Fibroblast of skin of scalp (primary cell): ENCODE measurements at places on chromosomes 11 and 22.

DNA sequence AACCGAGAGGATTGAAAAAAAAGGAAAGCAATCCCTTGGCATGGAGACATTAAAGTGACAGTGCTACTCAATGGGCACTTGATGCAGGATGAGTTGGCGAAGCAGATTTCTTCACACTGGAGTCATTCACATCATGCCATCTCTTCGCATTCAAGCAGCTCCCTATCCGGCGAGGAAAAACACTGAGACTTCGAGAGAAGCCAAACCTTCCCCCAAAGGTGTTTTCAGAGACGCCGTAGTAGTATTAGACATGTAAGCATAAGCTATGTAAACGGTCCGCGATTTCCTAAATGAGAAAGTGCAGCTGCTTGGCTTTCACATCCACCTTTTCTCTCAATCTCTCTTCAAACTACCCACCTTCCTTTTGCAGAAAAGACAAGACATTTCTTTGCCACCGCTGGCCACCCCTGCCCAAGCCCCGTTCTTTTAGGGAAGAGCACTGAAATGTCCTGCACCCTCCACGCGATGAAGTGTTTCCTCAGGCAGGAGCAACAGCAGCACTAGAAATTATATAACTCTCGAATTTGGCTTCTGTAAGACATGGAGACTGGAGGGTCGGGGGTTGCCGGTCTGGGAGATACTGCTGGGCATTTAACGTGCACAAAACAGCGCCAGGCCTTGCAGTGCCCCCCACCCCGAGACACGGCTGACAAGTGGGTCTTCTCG, at the start of gene DLG2:
DLG2 (minus strand) TSS at position 13 of the 666 bp plus-strand sequence.
- peak; percentile 36 for DNase-seq

DNA sequence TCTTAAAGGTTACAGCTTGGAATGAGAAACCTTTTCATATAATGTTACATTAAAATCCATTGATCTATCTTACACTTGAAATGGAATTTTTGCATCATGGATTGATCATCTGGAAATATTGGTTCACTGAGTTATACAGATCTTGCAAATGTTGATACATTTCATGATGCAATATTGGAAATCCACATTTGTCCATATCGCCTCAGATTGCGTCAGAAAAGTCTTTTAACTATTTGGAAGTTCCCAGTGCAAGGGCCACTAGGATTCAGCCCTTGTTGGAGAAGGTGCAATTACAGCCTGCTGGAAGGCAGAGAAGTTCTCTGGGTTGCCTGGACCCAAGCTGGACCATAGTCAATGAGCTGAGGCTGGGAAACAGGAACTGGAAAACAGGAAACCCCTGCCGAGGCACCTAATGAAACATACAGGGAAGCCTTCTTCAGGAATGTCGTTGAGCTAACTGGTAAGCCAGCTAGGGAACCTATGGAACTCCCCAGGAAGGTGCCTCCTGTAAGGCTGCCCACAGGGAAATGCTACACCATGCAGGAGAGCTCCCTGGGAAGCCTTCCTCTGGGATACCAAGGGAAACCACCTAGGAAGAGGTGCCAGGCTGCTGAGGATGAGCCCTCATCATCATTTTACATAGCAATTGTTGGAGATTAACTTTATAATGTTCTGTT, 600.4 kb upstream of the CADM1 start:
- no peak for DNase-seq

DNA sequence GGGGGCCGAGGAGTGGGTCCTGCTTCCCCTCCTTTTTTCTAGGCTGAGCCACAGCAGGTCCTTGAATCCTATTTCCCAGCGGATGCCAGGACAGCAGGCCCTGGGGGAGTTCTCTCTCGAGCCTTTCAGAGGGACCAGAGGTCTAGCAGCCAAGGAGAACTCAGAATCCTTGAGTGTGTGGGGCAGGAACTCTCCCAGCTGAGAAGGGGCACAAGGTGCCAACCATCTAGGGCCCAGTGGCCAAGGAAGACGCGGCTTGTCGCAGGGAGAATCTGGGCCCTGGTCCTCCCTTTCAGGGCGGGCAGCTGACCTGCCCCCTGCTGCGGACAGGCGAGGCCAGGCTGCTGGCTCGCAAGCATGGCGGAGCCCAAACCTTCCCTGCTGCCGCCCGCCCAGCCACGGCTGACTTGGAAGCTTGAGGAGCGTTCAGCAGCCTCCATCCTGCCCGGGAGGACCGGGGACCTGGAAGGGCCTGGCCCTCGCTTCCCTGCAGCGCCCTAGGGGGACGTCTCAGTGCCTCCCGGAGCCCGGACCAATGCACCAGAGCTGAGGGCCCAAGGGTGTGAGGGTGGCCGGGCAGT, 972 bp upstream of the TSSC4 start:
- no peak for DNase-seq

DNA sequence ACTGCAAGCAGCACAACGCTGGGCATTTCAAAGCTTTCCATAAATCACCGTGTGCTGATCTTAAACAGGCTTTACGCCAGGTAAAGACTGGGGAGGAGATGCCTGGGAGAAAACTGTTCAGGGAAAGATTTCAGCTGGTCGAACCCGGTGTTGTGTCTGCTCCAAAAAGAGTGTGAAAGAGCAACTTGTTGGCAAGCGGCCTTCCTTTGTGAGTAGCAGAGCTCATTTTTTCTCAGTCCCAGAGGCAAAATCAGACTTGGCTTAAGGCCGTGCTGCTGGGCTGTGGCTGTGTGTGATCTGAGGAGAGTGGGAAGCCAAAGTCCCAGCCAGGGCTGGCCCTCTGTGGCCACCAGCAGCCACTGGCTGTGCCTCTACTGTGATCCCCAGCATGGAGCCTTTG, 75.7 kb upstream of the E2F8 start:
- no peak for DNase-seq

- no peak for DNase-seq
Measured at GRCh38 chr22:42475122-42475521, 42.9 kb upstream of the NFAM1 start.

GRCh38 chr11:107592813-107593212, 1.9 kb downstream of the ELMOD1 start:
- DNase-seq, result peak; percentile 15

- DNase-seq, result no peak
Measured at GRCh38 chr11:5467527-5467926, 18.4 kb downstream of the OR51I2 start.

DNA sequence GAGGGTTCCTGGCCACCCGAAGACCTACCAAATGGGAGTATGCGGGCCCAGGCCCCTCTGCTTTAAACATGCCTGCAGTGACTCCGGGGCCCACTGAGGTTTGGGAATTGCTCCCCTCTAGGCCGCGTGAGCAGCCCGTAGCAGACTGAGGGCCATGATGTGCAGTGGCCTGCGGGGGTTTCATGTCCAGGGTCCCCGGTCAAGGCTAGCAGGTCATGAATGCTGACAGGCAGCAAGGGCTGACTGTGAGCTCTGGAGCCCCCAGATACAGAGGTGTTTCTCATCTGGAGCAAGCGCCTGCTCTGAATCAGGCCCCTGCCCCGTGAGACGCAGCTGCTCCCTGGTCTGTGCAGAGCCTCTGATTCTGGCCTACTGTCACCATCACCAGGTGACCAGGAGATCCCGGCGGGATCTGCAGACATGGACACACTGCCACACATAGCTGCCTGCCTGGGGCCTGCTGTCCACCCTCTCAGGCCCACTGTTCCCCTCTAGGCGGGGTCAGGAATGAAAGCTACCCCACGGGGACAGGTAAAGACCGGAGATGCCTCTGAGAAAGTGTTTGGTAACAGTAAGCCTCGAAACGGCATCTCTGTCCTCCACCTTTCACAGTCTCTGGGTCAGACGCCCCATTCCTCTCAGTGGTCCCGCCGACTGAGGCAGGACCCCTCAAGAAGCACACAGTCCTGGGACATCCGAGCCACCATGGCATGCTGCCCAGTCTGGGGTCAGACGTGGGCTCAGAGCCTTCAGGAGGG, 73.3 kb downstream of the PARVB start:
- DNase-seq, result no peak

- DNase-seq, result no peak
Measured at GRCh38 chr22:19770349-19771220, 10.0 kb downstream of the TBX1 start.

- no peak for DNase-seq
Measured at GRCh38 chr22:49774499-49775151, 53.0 kb downstream of the BRD1 start.

DNA sequence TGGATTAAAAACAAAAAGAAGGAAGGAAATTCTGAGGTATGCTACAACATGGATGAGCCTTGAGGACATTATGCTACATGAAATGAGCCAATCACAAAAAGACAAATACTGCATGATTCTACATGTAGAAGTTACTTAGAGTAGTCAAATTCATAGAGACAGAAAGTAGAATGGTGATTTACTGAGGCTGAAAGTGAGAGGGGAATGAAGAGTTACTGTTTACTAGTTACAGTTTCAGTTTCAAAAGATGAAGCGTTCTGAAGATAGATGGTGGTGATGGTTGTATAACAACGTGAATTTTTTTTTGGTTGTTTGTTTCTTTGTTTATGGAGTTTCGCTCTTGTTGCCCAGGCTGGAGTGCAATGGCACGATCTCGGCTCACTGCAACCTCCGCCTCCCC, 9.5 kb downstream of the OR5P2 start:
- DNase-seq, result no peak

GRCh38 chr11:73252577-73253191, 19.5 kb upstream of the P2RY6 start:
- DNase-seq, result no peak

DNA sequence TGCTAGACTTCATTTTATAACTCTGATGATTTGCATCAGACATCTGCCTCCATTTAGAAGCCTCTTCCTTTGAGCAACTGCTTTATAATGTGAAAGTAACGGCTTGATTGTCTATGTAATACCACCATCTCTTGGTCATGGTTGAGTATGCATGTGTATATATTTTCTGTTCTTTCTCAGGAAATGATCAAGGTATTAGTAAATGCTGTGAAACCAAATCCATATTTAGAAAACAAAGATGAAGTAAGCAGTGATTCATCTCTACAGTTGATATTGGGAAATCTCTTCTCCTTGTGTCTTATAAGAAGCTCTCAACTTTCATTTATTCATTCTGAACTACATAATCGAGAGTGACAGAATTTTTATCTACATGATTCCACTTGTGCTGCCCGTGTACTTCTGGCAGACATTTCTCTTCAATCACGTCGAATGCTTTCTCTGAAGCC, 104.6 kb upstream of the ANO3 start:
- peak; percentile 84 for DNase-seq

GRCh38 chr11:133947321-133947756, 9.4 kb downstream of the IGSF9B start:
- peak; percentile 56 for DNase-seq

DNA sequence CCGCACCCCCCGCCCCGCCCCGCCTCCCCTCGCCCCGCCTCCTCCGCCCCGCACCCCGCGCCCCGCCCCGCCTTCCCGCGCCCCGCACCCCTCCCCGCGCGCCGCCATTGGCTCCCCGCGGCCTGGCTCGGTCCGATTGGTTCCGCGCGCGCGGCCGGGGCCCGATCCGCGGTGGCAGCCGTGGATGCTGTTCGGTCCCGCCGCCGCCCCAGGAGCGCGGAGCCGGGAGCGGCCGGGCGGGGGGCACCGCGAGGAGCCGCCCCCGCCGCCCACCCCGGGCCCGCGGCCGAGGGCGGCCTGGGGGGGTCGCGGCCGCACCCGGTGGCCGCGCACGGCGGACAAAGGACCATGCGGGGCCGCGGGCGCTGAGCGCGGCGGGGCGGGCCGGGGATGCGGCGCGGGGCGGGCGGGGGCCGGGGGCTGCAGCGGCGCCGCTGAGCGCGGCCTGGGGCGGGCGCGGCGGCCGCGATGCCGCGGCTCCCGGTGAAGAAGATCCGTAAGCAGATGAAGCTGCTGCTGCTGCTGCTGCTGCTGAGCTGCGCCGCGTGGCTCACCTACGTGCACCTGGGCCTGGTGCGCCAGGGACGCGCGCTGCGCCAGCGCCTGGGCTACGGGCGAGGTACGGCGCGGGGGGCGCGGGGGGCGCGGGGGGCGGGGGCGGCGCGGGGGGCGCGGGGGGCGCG, at the start of gene B4GALNT4:
B4GALNT4 (plus strand) TSS at position 164 of the 683 bp plus-strand sequence; CDS start at position 469, 305 bp downstream.
- DNase-seq, result peak; percentile 47

DNA sequence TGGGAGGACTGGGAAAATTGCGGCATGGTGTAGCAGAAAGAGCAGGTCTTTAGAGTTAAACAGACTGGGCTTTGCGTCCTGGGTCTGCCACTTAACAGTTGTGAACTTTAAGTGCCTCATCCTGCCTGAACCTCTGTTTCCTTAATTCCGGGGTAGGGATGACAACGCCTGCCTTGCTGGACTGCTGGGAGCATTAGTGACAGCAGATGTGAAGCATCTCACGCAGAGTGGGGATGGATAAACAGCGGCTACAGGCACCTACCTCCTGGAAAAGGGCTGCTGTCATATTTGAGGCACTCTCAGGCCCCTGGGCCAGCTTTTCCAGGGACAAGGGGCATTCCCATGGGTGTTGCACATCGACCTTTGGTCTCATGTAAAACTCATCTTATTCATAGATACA, 572.2 kb downstream of the TBC1D22A start:
- DNase-seq, result no peak

DNA sequence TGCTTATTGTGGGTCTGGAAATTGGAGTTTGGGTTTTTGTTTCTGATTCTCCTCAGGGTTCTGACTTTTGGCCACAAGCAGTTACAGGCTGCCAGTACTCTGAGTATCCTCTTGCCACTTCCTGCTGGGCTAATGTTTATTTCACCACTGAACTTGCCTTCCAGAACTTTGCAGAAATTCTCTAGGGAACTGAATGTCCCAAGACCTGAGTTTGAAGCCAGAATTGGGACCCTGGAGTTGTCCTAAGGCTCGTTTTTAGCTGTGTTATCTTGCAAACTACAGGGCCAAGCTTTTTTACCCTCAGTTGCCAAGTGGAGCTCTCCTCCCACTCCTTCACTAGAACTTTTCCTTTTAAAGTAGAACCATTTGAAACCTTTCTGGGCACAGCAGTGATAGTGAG, 89.9 kb downstream of the FAT3 start:
- DNase-seq, result no peak

- DNase-seq, result peak; percentile 59
Measured at GRCh38 chr11:56624661-56625110, 10.0 kb upstream of the OR5M1 start.

DNA sequence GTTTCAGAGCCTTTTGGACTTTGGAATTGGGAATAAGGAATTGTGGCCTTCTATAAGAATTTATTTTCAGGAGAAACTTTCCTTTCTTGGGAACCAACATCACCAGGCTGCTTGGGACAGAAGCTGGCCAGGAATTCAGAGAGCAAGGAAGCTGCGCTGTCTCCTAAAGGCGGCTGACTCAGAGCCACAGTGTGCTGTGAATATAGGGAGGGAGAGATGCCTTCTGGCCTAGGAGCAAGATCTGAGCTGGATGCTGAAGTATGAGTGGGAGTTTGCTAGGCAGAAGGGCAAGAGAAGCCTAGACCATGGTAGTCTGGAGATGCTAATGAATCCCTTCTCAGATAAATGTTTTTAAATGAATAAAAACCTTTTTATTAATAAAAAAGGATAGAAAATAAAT, 213.7 kb upstream of the TBCEL start:
- peak; percentile 17 for DNase-seq

- DNase-seq, result peak; percentile 91
Measured at GRCh38 chr22:39574779-39575551, 4.4 kb downstream of the CACNA1I start.

- no peak for DNase-seq
Measured at GRCh38 chr11:10522276-10522675, 18.7 kb downstream of the RNF141 start.

DNA sequence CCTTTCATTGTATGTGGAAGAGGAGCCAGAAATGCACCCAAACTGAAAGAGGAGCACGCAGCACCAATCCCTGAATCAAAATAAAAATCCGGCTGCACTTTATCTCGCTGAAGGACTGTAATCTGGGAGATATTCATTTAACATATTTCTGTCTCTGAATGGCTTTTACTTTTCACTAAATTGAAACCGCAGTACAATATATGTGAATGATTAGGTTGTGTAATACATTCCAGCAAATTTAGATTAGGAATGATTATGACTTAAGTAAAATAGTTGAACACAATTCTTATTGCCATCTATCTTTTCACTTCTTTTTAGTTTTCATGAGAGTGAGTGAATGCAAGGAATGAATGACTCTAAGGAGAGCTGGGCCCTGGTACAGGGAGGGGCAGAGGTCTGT, 232.1 kb downstream of the ST3GAL4 start:
- peak; percentile 22 for DNase-seq
